Endodermal cell (in vitro differentiated cells): ENCODE measurements at places on chromosomes 1 and 21. TPM values are rescaled to one million over a fixed set of nuclear protein-coding genes. Genes with fewer than 3 reads are reported as not detected.

GRCh38 chr1:226874579-226875425 lies 4.4 kb downstream of the PSEN2 start:
- DNase-seq: peak; percentile 30

DNA sequence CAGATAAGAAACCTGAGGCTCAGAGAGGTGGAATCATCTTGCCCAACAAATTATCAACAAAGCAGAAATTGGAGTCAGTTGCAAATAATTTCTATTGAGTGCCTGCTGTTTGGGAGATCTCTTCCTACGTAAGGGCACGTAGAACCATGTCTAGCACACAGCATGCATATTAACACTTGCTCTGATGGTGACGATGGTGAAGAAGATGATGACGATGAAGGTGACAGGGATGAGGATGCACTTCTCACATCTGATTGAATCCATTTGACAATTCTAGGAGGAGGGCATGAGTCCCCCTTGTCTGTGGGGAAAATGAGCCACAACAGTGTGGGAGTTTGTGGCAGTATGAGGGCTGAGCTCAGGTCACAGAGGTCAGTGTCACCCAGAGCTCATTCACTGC lies 183.6 kb downstream of the HIVEP3 start:
- DNase-seq: no peak

DNA sequence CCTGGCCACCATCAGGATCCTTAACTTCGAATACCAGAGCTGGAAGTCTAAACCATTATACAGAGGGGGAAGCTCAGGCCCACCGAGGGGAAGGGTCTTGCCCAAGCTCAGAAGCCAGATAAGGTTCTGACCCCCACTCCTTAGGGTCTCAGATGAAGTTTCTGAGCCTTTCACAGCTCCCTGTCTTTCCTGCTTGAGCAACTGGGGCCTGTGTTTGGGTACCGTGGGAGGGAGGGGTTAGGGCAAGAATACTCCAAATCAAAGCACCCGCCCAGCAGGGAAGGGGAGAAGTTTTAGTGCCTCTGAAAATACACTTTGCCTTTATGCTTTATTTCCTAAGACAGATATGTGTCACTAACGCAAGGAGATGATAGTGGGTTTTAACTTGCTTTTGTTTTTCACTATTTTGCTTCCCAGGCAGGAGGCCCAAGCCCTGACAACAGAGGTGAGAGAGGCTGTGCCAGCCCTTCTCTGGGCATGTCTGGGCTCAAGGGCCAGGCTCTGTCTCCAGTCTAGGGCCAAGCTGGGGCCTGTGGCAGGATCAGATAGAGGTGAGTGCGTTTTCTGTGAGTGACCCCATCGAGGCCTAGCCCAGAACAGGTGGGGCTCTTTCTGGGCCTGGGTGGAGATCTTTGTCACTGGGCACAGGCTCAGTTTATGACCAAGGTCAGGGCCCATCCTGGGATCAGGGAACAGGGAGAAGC lies 20.5 kb upstream of the TENT5B start:
- DNase-seq: peak; percentile 68

DNA sequence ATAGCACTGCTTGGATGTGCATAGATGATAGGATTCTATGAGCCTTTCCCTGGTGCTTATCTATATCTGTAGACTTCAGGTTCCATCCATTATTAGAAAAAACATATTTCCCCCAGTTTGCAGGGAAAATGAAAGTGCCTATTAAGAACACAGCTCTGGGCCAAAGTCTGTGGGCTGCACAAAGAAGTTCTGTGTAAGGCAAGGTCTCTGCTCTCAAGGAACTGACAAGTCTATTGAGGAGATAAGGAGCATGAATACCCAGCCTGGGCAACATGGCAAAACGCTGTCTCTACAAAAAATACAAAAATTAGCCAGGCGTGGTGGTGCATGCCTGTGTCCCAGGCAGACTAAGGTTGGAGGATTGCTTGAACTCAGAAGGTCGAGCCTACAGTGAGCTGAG lies 22.3 kb upstream of the SDE2 start:
- DNase-seq: no peak

DNA sequence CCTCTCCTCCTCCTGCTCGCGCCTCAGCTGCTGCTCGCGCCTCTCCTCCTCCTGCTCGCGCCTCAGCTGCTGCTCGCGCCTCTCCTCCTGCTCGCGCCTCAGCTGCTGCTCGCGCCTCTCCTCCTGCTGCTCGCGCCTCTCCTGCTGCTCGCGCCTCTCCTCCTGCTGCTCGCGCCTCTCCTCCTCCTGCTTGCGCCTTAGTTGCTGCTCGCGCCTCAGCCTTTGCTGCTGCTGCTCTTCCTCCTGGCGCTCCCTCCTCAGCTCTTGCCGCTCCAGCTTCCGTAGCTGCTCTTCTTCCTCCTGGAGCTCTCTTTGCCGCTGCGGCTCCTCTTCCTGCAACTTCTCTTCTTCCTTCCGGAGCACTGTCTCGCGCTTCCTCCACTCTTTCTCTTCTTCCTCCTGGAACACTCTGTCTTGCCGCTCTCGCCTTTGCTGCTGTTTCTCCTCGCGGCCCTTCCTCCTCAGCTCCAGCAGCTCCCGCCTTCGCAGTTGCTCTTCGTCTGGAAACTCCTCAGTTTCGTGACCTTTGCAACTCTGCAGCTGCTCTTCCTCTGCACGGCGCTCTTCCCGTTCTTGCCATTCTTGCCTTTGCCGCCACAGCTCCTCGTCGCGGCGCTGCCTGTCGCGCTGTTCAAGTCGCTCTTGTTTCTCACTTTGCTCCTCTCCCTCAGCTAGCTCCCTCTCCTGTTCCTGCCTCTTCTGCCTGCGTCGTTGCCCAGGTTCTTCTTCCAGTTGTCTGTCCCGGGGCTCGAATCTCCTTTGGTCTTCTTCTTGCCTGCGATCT lies 3.0 kb downstream of the TCHH start:
- peak; percentile 72 for DNase-seq

DNA sequence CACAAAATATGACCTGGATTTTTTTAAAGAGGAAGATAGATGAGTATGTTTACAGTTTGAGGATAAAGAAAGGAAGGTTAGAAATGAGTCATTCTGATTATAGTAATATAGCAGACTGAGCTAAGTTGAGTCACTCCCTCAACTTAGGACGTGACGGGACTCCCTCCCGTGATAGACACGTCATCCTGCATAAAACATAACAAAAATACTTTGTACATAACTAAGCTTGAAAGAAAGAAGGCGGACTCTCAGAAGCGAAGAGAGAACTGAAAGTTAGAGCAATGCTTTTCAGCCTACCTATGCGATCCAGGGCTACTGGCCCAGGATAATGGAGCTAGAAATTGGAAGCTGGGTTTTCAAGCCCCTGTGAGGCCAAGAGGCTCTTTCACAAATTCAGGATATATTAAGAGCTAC lies 53.0 kb upstream of the DESI2 start:
- DNase-seq: no peak

DNA sequence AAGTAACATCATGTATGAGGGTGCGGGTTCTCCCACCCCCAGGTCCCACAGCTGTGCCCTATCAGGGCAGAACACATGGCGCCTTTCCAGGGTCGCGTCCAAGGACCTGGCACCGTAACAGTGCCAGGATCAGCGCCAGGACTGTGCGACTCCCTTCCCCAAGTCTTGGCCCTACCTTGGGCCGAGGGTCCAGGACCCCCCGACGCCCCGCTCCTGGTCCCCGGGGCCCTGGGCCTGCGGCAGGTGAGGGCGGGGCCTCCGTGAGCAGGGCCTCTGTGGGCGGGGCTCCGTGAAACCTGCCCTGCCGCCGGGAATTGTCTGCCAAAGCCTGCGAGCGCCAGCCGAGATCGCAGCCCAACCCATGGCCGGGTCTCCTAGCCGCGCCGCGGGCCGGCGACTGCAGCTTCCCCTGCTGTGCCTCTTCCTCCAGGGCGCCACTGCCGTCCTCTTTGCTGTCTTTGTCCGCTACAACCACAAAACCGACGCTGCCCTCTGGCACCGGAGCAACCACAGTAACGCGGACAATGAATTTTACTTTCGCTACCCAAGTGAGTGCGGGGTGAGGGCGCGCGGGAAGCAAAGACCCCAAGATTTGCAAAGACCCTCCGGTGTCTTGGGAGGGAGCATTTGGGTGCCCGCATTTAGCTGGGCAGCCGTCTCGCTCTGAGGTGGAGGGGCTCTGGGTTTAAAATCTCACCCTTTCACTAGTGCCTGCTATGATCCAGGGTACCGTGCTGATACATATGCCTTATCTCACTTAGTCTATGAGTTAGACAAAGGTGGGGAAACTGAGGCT lies at the start of gene RHBG:
RHBG (plus strand) TSS at position 323 of the 796 bp plus-strand sequence; CDS start at position 362, 39 bp downstream.
- DNase-seq: peak; percentile 94

DNA sequence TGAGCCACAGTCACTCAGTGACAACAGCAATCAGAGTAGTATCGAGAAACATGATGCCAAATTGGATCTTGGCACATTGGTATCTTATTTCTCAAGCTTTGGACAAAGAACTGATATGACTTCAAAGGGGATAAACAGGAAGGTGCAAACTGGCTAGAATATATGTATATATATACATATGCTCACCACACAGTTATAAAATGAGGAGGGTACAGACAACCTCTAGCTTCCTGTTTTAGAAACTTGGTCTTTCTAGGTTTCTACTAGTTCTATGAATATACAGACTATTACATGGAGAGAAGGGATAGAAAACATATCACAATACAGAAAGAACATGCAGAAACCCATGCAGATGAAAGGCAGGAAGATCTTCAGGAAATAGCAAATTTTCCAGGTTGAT lies 292.1 kb upstream of the SNX7 start:
- DNase-seq: no peak

DNA sequence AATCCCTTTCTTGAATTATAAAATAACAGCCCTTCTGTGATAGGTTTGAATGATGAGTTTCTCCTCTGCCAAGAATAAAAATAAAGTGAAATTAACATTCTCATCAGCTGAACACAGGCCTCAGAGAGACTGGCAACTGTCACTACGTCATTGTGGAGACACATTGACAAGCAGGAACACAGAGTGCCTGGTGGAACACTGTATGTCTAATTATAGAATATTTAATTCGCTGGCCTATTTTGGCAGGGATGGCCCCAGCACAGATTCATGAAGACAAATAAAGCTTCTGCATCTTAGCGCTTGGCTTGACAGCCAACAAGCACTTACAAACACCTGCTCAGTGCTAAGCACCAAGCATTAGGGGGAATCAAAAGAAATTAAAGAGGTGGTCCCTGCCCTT lies 52.0 kb upstream of the SMYD2 start:
- DNase-seq: no peak

GRCh38 chr1:223709598-223709997 lies 2.7 kb upstream of the CAPN2 start:
- DNase-seq: no peak

DNA sequence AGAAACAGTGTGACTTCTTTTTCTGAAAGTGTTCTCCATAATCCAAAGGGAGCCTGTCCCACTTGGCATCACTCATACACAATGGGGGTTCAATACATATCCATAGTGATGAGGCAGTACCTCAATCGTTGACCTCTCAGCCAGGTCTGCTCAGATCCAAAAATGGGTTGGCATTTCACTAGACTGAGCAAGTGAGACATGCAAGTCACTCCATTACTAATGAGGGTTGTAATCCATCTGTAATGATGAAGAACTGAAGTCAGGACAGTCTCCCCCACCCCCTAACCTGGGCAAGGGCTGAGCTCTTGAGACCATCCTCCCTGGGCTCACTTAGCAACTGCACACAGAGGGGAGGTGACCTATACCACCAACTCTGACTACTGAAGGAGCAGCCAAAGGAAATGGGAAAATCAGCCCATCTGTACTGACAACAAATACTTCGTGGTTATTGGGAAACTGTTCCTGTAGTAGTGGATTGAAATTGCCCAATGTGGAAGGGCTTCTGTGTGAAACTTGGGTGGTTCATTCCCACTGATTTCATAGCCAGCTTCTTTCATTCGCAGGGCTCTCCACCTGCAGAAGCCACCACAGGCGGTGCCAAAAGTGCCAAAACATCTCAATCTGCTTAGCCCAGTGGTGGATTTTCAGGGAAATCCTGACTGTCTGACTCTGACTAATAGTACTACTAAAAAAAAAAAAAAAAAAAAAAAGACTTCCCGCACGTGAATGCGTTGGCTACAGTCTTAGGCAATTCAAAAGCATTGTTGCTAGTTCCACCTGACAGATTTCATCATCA lies 5.0 kb downstream of the NGF start:
- DNase-seq: no peak

DNA sequence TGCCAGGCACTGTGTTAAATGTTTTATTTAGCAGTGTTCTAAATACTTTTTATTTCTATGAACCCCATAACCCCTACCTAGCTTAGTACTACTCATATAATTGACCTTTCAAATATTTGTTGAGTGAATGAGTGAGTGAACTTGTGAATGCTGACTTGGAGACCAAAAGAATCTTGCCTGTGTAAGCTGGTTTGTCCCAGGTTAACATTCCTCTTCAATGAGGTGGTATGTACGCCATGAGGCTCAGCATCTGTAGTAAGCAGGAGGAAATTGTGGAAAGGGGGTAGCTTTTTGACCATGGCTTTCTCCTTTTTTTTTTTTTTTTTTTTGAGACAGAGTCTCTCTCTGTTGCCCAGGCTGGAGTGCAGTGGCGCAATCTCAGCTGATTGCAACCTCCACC lies 14.6 kb downstream of the MED18 start:
- no peak for DNase-seq

- DNase-seq: peak; percentile 74
Observed at GRCh38 chr21:34367320-34367935, 3.6 kb downstream of the KCNE2 start.

DNA sequence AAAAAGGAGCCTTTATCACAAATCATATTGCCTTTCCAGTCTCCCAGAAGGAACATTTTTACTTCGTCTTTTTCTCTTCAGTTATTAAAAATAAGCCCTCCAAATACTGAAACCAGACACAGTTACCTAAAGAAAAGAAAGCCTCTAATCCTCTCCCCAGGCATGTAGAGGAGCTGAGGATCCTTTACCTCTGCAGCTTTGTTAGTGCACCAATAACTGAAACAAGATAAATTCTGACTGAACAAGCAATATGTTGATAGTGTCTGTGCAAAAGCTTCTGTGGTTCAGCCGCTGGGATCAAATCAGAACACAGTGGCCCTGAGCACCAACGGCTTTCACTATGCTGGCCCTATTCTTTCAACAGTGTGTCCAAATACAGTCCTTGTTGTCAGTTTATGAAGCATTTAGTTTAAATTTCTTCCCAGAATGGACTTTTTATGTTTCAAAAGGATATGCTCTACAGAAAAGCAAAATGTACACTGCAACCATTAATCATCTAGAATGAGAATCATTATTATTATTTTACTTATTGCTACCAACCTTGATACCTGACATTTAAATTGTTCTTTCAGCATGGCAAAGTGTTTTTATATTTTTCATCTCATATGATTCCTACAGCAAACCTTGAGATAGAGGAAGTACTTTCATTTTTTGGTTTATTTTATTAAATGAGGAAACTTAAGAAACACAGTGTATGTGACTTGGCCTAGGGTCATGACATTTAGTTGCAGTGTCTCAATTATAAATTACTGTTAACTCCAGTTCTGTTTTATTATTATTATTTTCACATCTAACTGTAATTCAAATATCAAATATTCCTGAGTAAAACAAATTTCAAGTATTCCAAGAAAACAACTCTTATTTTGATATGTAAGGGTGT lies 217.9 kb downstream of the NEGR1 start:
- no peak for DNase-seq

Gene UBASH3A
- not detected in 2 replicates for total RNA-seq

Gene TNFRSF1B
- total RNA-seq: 0.24 to 0.69 TPM (median 0.28 TPM) in 3 replicates

Gene KRTAP20-4
- total RNA-seq: not detected in 3 replicates

Gene CYP2J2
- total RNA-seq: 0.23 to 0.53 TPM (median 0.29 TPM) in 3 replicates

Gene TRIM67
- total RNA-seq: 0.04 to 0.08 TPM in 2 of 3 replicates, not detected in the other

Gene SYT2
- total RNA-seq: 3.3 and 4.4 TPM in 2 replicates

Gene SPRR5
- total RNA-seq: not detected in 3 replicates

Gene TSPAN2
- total RNA-seq: 6.7 and 7.1 TPM in 2 replicates
